Endothelial cell of umbilical vein (primary cell): ENCODE measurements at places on chromosomes 12 and 14. TPM values are rescaled to one million over a fixed set of nuclear protein-coding genes. Genes with fewer than 3 reads are reported as not detected.

EEF1AKMT3 gene
- 6.6 and 8.8 TPM in 2 replicates for total RNA-seq

GRCh38 chr14:44803239-44803905 is 158.4 kb downstream of the KLHL28 start:
- DNase-seq: peak; percentile 53

CCDC38 gene
- total RNA-seq: not detected in 2 replicates

SLC38A4 gene
- total RNA-seq: 0.66 TPM in 1 of 2 replicates, not detected in the other

- DNase-seq: no peak
Observed at GRCh38 chr14:101963656-101964296, 597 bp upstream of the DYNC1H1 start.

DNA sequence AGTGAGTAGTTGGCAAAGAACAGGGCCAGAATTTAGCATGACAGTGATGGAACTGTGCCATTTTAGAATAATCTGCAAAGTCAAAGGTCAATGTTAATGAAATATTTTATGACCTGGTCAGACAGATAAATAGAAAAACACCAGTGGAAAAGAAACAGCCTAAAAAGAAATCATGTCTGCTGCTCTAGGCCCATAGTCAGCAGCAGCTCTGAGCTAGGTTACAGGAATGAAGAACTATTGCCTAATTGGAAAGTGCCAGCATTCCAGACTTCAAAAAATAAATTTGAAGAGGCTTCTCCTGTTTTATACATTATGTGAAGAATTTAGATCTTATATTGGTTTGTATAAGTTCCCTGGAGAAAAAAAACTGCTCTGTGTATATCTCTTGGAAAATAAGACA is 9.8 kb downstream of the NPC2 start:
- no peak for DNase-seq
